ENCODE measurements at places on chromosomes 2 and 18.

DNA sequence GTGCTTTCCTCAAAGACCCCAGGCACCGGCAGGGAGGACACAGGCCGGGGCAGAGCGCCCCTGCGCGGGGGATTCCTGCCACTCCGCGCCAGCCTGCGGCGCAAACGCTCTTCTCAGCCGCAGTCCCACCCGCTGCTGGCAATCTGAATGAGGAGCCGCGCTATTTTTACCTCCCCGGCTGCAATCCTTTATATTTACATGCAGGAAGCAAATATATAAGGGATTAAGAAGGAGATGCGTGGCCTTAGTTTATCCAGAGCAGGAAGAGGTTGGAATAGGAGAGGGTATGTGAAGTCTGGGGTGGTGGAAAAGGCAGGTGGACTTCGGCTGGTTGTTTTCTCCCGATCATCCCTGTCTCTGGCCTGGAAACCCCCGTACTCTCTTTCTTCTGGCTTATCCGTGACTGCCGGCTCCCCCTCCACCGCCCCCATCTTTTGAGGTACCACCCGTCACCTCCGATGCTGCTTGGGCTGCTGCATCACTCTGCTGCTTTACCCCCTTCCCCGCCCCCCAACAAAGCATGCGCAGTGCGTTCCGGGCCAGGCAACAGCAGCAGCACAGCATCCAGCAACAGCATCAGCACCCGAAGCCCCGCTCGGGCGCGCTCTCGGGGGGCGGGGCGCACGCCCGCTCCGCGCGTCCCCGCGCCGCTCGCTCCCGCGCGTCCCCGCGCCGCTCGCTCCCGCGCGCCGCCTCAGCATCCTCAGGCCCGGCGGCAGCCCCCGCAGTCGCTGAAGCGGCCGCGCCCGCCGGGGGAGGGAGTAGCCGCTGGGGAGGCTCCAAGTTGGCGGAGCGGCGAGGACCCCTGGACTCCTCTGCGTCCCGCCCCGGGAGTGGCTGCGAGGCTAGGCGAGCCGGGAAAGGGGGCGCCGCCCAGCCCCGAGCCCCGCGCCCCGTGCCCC, at the start of gene ADAM23:
ADAM23 (plus strand) TSS at position 700 of the 902 bp plus-strand sequence. CDS start 335 bp downstream, outside the sequence.
- DNase-seq: peak; percentile 81

GRCh38 chr2:82740527-82740926, 1718.6 kb downstream of the SUCLG1 start:
- no peak for DNase-seq

- no peak for DNase-seq
Observed at GRCh38 chr2:207286106-207286505, 120.4 kb upstream of the KLF7 start.

- DNase-seq: peak; percentile 83
Observed at GRCh38 chr2:112582314-112582746, 2.1 kb upstream of the CHCHD5 start.

GRCh38 chr2:60459851-60460250, 93.6 kb downstream of the BCL11A start:
- no peak for DNase-seq

DNA sequence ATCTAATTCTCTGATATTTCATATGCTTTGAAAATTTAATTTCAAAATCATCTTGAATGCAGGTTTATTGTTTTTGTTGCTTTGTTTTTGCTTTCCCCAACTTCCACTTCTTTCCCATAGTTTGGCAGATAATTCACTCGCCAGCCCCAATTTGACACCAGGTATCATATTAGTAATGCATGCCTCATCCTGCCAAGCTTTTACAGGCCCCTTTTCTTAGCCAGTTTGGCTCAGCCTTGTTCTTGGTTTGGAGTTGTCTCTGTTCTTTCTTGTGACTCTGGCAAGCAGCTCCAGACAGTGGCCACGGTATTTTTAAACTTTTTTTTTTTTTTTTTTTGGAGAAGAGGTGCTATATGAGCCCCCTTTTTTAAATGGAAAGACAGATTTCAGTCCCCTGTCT, 65.3 kb downstream of the PMS1 start:
- no peak for DNase-seq

GRCh38 chr18:59902131-59902992, 2.6 kb downstream of the PMAIP1 start:
- DNase-seq: no peak

- no peak for DNase-seq
Observed at GRCh38 chr2:6835467-6835866, 30.2 kb downstream of the CMPK2 start.

DNA sequence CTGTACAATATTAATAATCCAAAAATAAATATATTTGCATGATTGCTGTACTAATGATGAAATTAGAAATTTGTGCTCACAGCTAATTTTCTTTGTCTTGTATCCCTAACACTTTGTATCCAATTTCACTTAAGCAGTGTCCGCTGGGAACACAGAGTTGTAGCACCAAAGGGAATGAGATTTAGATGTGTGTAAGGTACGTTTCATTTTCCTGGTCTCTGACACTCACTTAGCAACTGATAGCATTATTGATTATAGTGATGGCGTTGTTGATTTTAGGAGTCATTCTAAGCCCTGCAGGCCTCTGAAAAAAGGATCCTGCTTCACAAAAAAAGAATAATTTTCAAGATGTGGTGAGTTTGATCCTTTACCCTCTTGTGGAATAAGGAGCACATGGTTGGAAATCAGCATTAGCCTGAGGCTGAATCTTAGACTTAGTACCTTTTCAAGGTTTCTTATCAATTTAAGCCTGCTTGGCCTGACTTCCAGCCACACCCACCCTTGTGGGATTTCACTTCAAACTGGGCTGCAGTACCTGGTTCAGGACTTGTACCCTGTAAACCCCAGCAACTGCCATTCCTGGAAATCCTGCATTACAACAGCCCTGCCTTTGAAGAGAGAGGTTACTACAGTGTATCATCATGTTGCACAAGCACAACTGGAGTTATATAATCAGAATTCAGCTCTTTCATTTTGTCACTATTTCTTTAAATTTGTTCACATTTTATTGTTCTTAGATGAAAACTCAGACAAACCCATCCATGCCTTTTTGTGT, 116.2 kb downstream of the RND3 start:
- DNase-seq: no peak

DNA sequence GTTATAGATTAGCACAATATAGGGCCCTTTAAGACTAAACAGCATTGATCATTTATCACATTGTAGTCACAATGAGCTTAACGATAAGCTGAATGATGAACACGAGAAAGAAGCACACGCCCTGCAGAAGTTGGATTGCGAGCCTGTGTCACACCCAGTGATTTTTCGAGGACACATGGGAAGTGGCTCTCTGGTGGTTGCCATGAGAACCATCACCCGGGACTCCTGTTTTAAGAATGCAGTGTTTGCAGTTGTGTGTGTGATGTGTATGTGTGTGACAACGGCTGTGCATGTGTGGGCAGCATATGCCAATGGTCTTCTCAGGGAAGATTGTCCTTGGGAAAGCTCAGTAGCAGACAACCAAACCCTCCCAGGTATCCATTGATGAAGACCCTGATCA, 69.2 kb downstream of the PDCL3 start:
- no peak for DNase-seq

GRCh38 chr2:113157897-113158753, 15.6 kb upstream of the PSD4 start:
- no peak for DNase-seq

DNA sequence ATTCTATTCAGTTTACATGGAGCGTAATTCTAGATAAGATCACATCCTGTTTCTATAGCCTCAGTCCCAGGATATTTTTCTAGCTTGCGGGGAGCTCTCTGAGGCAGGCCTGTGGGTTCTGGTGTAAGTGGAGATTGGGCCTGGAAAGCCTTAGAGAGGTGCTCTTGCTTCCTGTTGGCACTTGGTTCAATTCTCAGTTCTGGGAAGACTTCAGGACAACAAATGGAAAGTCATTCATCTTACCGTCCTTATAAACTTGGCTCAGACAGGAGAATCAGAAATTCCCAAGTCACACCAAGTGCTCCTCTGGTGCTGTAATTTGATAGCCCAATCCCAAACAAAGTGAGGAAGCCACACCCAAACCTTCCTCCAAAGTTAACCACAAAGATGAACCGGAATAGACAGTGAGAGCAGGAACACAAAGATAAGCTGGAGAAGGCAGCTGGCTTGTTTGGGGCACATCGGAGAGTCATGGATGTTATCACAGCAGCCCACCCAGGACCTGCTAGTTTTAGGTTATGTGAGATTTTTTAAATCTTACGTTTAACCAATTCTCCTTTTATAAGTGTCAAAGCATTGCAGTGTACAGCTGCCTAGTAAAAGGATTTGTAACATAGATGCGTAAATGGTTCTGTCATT, 144.3 kb upstream of the MAP3K20 start:
- DNase-seq: no peak

DNA sequence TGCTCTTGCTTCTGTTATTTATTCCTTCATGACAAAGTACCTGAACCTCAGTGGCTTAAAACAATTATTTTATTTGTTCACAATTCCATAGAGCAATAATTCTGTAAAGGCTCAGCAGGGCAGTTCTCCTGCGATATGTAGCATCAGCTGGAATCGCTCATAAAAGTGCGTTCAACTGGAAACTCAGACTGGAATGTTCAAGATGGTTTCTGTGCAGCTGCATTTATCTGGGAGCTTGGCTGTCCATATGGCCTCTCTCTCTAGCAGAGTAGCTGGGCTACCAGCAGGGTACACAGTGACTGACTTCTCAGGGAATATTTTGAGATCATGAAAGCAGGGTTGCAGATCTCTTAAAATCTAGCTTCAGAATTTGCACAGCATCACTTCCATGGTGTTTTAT, 13.5 kb downstream of the CCDC121 start:
- peak; percentile 84 for DNase-seq

- DNase-seq: peak; percentile 15
Observed at GRCh38 chr2:213202011-213202410, 50.6 kb upstream of the IKZF2 start.

GRCh38 chr18:29383311-29384273, 1206.7 kb upstream of the CDH2 start:
- no peak for DNase-seq

All from NCI-H1694 treated with DMSO at 0.1 percent for 48 hours (cell line).